Non-pigmented ciliary epithelial cell (primary cell): ENCODE measurements at places on chromosomes 12 and 14.

- DNase-seq: peak; percentile 27
Measured at GRCh38 chr14:20530771-20531571, 25.6 kb downstream of the RNASE10 start.

DNA sequence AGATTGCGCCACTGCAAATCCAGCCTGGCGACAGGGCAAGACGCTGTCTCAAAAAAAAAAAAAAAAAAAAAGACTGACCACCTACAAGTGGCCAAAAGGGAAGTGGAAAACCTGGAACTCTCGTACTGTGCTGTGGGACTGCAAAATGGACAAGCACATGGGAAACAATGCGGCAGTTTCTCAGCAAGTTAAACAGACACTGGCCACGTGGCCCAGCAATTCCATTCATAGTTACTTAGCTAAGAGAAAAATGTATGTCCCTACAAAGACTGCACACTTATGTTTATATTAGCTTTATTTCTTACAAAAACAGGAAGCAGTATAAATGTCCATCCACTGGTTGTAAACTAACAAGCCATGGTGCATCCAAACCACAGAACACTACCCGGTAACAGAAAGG is 5.6 kb downstream of the CHFR start:
- DNase-seq: no peak

- DNase-seq: no peak
Measured at GRCh38 chr14:24038686-24039085, 13.1 kb upstream of the CARMIL3 start.

DNA sequence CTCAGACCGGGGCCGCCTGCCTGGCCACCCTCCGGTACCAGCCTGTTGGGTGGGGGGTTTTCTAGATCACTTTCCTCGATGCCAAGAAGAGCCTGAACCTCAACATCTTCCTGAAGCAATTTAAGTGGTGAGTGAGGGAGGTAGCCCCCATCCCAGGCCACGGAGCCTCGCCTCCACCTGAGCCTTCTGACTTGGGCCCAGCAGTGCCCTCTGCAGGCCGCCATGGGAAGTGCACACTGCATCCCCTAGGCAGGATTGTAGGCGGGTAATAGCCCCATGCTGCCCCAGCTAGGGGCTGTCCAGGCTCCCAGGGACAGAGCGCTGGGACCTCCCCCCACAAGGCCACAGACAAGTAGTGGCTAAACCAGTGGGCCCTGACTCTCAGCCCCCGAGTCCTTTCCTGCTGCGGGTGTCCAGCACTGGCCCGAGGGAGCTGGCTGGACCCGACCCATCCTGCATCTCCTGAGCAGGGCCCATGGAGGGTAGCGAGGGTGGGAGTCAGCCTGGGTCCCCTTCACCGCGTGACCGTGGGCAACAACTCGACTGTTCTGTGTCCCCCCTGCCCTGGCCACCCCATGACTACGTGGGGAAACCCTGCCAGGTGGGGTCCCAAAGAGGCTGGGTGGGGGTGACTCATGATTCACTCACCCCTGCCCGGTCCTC is 15.3 kb upstream of the ADSS1 start:
- DNase-seq: no peak

DNA sequence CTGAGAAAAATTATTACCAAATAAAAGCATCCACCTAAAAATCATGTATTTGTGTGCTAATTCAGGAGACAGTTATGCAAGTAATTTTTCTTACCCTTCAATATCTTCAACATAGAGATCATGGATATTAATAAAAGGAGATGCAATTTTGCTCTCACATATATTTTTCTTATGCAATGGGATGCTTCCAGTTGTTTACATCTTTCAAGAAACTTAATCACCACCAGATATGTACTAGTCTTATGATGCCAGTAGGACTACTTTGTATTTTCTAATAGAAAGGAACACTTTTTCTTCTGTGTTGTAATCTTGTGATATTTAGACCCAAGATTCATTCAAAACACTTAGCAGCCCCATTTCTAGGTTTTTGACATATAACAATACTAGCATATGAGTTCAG is 107.6 kb downstream of the NAV3 start:
- no peak for DNase-seq

GRCh38 chr12:72511906-72512305 is 239.7 kb downstream of the TRHDE start:
- DNase-seq: peak; percentile 60

GRCh38 chr12:121139286-121139685 is 6.6 kb downstream of the P2RX7 start:
- no peak for DNase-seq

- DNase-seq: no peak
Measured at GRCh38 chr14:104689881-104690711, 678 bp downstream of the INF2 start.

GRCh38 chr12:52166672-52167071 is 25.1 kb downstream of the KRT80 start:
- no peak for DNase-seq

- no peak for DNase-seq
Measured at GRCh38 chr14:66072190-66073084, 413.7 kb upstream of the CCDC196 start.

- DNase-seq: no peak
Measured at GRCh38 chr14:90087433-90087832, 25.6 kb downstream of the KCNK13 start.

- no peak for DNase-seq
Measured at GRCh38 chr12:42015051-42015461, 129.6 kb downstream of the GXYLT1 start.

DNA sequence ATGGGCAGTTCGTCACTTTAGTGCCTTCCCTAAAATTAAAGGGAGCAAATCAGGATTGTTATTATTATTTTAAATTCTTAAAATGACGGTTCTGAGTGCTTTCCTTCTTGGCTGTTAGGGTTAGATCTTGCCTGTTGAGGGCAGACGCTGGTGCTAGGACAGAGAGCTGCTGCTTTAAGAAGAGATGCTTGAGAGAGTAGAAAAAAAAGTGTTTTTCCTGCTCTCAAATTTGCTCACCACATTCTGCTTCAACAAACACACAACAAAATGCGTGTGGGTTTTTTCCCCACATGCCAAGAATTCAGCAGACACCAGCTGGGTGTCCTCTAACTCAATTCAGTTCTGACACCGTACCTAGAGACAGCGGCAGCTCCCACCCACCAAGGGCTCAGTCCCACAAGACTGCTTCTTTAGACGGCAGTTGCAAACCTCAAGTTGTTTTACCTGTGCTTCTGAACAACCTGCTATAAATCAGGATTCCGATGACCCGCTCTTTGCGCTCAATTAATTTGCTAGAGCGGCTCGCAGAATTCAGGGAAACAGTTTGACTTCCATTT is 75.8 kb upstream of the RIN3 start:
- DNase-seq: no peak

DNA sequence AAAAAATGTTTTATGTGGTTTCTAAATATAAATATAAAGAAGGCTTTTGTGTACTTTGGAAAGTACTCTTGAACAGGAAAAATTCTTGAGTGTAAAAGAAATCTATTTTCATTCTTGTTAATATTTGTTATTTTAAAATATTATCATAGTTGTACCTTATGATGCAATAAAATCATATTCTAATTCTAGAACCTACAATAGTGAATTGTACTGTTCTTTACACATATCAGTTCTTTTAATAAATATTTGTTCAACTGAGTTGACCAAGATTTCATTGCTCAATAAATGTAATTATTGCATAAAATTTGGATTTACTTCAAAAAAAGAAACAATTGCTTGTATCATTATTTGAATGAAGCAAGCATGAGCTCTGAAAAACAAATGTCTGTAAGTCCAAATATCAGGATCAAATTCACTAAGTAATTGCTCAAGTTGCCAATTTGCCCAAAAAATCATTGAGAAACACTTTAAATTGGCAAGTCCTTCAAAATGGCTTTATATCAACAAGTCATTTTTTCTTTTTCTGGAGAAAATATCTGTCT is 191.6 kb upstream of the SLC16A7 start:
- no peak for DNase-seq

- no peak for DNase-seq
Measured at GRCh38 chr12:75848431-75848925, 183.1 kb downstream of the PHLDA1 start.

GRCh38 chr12:43214166-43214565 is 337.8 kb downstream of the ADAMTS20 start:
- no peak for DNase-seq

- no peak for DNase-seq
Measured at GRCh38 chr12:52915637-52916036, 10.8 kb upstream of the KRT8 start.
